ENCODE measurements at places on chromosomes 2 and 18.

- DNase-seq: no peak
Measured at GRCh38 chr2:28359222-28360057, 33.2 kb upstream of the FOSL2 start.

DNA sequence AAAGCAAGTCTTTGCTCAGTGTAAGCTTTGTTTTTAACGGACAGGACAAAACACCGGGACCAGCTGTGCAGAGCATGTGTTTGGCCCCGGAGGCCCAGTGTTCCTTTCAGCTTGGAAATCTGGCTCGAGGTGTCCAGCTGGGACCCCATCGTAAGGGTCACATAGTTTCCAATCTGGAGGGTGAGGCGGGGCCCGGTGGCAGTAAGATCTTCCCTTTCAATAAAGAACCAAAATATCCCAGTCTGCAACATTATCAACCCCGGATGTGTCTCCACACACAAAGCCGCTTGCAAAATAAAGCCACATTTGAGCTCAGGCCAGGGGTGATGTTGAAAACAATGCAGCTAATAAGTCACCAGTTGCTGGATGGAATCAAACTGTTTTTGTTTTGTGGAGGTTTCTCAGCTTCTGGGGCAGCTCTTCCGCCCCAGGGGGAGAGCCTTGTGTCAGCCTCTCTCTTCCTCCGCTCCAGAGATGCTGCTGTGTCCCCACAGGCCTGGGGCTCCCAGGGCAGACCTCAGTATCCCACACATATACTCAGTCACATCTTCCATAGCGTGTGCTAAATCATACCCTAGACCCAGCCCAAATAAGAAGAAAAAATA is 138.6 kb upstream of the GLI2 start:
- peak; percentile 78 for DNase-seq

- DNase-seq: no peak
Measured at GRCh38 chr18:26088487-26088886, 1.9 kb downstream of the SS18 start.

GRCh38 chr18:79426376-79427300 is 30.9 kb downstream of the NFATC1 start:
- peak; percentile 52 for DNase-seq

DNA sequence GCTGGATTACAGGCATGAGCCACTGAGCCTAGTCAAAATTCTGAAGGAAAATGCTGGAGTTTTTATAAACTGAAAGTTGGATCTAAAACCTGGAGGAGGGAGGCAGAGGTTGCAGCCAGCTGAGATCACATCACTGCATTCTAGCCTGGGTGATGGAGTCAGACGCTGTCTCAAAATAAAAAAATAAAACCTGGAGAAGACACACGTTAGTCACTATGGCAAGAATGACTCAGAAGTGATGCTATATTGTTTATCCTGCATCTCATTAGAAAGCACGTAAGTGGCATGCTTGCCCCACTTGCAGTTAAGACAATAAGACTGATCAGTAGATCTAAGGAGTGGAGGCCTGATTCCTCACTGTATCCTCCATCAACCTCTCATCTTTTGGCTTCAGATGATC is 106.6 kb upstream of the STON1 start:
- DNase-seq: no peak

GRCh38 chr2:175595139-175595538 is 406.9 kb downstream of the LNPK start:
- DNase-seq: no peak

- DNase-seq: no peak
Measured at GRCh38 chr2:113088213-113088992, 20.6 kb downstream of the IL1F10 start.

DNA sequence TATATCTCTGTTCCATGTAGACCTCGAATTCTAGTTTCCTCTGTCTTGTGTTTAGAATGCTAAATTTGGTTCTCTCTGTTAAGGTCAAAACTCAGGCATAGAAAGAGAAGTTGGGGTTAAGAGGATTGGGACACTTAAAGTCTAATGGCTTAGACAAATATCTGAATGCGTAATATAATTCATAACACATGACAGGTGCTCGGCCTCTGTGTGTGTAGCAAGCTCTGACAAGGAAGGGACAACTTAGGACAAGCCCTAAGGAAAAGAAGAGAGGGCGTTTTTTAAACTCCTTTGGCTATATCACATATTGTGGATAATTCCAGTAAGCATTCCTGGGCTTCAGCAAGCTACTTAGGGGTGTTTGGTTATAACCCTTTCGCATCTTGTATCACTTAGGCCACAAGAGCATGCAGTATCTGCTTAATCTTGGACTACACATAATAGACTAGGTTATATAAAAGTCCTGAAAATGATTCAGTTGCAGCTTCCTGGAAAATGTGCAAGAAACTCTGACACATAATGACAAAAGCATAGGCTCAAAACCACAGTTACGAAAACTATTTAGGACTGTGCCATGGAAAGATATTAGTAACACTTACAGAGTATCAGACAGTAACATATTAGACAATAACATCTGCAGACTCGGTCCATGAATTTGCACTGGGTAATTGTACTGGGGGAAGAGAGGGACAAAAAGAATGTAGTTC is 16.1 kb upstream of the CREB1 start:
- DNase-seq: no peak

DNA sequence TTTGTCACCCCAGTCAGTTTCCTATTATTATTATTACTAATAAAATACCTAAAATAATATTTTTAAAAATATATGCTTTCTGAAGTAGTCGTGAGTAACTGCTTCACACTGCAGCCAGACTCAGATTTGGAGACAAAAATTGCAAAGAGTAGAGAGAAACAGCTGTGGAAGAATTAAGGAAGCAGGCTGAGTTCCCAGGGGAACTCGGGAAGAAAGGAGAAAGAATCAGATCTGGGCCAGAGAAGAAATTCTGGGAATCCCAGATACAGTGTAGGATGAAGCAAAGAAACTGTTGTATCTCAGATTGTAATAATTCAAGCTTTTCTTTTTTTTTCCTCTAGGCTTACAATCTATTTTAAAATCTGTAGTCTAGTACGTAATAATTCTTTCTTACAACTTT is 182.3 kb downstream of the FTCDNL1 start:
- no peak for DNase-seq

DNA sequence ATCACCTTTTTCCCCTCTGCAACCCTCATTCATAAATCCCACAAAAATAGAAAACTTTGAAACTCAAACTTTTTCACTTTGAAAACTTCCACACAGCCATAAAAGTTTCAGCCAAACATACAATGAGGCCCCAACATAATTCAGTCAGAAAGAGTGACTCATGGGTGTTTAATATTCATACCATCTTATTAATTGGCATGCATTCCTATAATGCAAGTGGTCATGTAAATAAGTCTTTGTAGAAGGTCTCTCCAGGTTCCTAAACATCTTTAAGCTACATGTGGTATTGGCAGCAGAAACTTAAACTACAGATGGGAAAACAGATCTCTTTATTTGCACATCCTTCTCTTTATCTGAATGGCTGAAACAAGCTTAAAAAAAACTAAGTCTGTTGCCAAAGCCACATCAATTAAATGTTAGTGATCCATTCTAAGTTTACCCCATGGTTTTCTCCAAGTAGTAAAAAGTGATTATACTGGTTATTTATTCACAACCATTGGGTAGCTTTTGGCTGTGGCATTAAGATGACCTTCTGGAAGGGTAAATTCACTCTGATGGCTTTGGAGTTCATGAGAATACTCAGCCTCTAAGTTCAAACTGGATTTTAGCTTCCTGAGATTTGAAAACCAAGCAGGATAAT is 70.2 kb upstream of the LYPD1 start:
- no peak for DNase-seq

- DNase-seq: no peak
Measured at GRCh38 chr2:3727397-3728045, 24.1 kb downstream of the DCDC2C start.

DNA sequence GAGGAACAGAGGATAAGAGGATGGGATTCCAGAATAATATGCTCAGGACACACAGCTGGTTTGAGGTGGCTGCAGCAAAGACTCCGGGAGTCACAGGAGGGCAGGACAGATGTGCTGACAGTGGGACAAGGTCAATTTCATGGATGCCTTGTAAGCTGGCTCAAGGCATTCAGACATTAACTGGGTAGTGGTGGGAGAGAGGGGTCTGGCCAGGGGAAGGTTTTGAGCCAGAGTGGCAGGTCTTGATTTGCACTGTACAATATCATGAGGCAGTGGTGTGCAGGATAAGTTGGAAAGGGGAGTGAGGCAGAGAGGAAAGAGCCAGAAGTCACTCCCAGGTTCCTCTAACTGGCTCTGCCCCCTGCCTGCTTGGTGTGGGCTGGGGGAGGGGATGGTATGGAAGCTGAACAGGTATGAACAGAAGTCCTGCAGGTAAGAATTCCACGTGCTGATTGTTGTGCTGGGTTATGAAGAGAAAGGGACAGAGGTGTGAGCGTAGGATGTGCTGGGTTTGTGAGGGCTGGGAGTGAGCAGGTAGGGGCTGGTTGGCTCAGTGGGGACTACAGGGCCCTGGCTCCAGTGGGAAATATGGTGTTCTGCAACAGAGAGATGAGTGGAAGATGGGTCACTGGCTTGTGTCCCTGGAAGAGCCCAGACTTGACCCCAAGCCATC is 141.7 kb upstream of the COPS8 start:
- DNase-seq: no peak

- DNase-seq: no peak
Measured at GRCh38 chr2:229821316-229821715, 100.5 kb downstream of the TRIP12 start.

DNA sequence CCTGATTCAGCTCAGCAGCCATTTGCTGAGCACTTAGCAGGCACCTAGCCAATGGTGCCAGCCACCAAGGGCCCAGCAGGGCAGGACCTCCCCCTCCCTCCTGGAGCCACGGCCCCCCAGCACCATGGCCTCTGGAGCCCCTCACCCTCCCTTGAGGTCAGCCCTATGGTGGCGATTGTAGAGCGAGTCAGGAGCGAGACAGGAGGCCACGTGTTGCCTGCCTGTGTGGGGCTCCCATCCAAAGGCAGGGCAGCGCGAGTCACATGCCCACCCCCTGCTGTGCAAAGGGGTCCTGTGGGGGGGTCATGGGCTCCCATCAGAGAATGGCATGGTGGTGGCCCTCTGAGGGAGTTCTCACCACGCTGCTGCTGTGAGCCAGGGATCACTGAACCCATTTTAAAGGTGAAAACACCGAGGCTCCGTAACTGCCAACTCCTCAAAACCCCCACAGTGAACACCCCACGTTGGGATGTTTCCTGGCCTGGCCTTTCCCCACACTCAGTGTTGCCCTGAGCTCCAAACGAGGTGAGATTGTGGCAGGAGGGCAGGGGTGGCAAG is 35.6 kb downstream of the RAMP1 start:
- no peak for DNase-seq

GRCh38 chr2:11941201-11942177 is 195.1 kb downstream of the LPIN1 start:
- peak; percentile 86 for DNase-seq

DNA sequence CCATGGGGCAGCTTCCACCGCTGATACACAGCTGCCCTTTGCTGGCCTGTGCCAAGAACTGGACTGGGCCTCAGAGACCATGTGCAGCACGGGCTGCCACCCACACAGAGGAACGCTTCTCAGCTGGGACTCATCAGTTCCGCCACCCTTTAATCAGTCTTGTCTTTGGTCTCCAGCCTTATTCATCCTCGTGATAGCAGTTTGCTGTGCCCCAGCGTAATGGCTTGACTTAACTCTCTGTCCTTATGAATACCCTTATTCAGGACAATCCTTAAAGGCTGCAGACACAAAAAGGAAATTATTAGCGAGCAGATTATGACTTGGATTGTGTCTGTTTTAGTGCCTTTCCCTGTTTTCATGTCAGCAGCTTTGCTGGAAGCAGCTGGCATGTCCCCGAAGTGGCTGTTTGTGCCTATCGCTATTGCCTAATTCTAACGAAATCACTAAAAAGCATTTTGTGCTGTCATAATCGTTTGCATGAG is 108.9 kb upstream of the DAPL1 start:
- DNase-seq: peak; percentile 73

DNA sequence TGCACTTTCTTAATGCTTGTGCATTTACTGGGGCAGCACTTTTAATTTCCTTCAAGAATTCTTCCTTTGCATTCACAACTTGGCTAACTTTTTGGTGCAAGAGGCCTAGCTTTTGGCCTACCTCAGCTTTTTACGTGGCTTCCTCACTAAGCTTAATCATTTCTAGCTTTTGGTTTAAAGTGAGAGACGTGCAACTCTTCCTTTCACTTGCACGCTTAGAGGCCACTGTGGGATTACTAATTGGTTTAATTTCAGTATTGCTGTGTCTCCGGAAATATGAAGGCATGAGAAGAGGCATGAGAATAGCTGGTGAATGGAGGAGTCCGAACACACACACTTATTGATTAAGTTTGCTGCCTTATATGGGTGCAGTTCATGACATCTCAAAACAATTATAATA is 354.1 kb downstream of the DLGAP1 start:
- DNase-seq: no peak

- DNase-seq: no peak
Measured at GRCh38 chr2:179532863-179533278, 268.2 kb upstream of the SESTD1 start.

GRCh38 chr2:32264422-32265105 is at the start of gene NLRC4:
NLRC4 (minus strand) TSS chr2:32264886; CDS start chr2:32256775, 8,111 bp downstream.
- DNase-seq: no peak

GRCh38 chr2:234102112-234102511 is 51.6 kb downstream of the SPP2 start:
- no peak for DNase-seq

DNA sequence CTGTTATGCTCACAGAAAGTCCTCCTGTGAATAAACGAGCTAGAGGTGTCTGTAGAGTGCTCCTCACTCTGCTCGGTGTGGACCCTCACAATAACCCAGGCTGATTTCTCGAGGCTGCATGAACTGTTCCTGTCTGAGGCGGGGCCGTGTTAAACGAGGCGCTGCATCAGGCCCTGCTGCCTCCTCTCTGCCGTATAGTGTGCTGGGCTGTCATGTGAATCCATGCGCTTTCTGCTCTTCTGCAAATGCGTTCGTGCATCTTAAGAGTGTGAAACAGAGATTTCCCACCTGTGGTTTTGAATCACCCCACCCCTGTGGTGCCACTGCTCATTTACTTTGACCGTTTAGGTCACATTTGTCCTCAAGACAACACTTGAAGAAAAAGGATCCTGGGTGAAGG is 26.2 kb downstream of the TRAF3IP1 start:
- DNase-seq: no peak

DNA sequence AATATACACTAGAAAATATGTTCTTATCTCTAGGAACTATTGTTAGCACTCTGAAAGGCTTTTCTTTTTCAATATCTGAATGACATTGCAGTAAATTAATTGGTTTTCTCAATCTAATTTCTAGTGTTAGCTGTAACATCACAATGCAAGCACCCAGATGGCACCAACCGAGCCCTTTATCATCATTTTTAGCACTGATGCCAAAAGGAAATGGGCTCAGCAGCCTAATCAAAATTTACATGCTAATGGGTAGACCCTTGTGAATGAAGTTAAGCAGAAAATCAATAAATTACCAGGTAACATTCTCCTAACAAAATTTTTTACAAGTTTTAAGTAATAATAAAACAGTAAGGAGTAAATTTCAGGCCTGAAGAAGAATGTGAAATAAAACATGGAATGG is 53.5 kb upstream of the PGAP1 start:
- DNase-seq: no peak

DNA sequence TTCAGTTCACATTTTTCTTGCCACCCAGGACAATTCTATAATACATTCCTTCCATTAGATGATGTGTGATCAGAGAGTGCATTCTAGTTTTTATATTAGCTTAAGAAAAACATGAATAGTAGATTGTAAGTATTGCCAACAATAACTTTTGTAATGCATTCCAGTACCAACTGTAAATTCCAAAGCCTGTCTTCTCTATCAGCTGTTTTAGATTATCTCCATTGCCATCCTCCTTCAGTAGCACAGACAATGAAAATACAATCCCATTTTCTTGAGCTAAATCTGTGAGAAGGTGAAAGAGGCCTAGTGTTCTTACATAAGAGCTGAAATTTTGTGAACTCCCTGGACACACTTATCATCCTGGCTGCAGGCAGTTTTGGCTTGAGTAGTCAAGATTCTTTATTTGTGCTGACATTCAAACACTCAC is 103.9 kb downstream of the CCBE1 start:
- DNase-seq: no peak
